ENCODE measurements at places on chromosomes 11 and 22.

- no peak for DNase-seq
Measured at GRCh38 chr22:36224245-36224644, 15.1 kb downstream of the APOL2 start.

DNA sequence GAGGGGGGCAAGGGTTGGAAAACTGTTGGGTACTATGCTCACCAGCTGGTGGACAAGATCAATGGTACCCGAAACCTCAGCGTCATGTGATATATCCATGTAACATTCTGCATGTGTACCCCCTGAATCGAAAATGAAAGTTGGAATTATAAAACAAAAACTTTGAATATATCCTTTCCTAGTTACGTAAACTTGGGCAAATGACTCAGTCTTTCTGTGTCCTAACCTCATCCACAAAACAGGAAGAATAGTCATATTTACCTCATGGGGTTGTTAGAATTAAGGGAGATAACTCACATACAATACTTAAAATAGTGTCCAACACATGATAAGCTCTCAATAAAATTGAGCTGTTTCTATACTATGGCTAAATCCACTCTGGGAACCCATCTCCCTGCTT lies 620.1 kb upstream of the KIRREL3 start:
- DNase-seq: no peak

GRCh38 chr11:44944853-44945235 lies 5.8 kb downstream of the TP53I11 start:
- no peak for DNase-seq

DNA sequence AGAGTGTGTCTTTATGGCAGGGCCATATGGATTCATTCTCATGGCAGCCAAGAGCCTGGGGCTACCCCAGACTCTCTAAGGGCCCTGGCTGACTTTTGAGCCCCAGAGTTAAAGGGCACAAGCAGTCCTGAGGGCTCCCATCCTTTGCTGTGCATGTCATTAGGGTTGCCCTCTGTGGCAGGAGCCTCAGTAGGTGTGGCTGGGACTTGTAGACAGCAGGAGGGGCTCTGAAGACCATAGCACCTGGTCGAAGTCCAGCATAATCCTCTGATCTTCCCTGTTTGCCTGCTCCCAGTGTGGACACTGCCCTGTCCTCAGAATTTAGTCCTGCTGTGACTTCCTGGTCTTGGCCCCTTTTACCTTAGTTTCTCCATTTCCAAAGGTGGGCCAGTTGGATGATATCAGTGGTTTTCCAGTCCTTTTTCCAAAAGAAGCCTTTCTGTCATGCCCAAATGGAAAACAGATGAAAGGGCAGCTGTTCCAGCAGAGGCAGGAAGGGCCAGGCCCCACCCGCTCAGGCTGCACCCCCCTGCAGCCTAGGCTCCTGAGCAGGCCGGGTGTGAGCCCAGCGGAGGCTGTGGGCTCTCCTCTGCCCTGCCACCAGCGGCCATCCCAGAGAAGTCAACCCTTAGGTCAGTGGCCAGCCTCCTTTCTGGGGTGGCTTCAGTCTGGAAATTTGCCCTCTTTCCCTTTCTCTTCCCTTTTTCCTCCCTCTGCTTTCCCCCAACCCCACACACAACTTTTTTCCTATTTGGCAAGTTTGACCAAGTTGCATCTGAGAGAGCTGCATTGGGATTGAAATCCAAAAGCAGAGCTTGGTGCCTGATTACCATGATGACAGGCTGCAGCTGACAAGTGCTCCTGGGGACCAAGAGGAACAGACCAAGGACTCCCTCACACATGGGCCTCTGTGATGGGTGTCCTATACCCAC lies 32.8 kb upstream of the SUSD2 start:
- no peak for DNase-seq
